A172 (cell line): ENCODE measurements at places on chromosomes 4 and X. TPM values are rescaled to one million over a fixed set of nuclear protein-coding genes. Genes with fewer than 3 reads are reported as not detected.

The DMRTC1 gene
- not detected in 2 replicates for total RNA-seq

The RASL11B gene
- not detected in 2 replicates for total RNA-seq

The CT45A2 gene
- total RNA-seq = not detected in 2 replicates

The NLRP2B gene
- total RNA-seq = not detected in 2 replicates

The DIPK2B gene
- total RNA-seq = not detected in 2 replicates

The TMEM47 gene
- 0.12 and 0.76 TPM in 2 replicates for total RNA-seq

The CHRDL1 gene
- total RNA-seq = not detected in 2 replicates

The EFHC2 gene
- total RNA-seq = 0.55 and 0.91 TPM in 2 replicates

The ATOH1 gene
- total RNA-seq = not detected in 2 replicates

The TKTL2 gene
- 0.21 TPM in 1 of 2 replicates, not detected in the other for total RNA-seq

The SRPX gene
- 63.8 and 71.2 TPM in 2 replicates for total RNA-seq

The ETDB gene
- total RNA-seq = not detected in 2 replicates

The TLR10 gene
- total RNA-seq = not detected in 2 replicates

The FAM47A gene
- not detected in 2 replicates for total RNA-seq

The TSPAN7 gene
- 1.1 TPM in 1 of 2 replicates, not detected in the other for total RNA-seq

The TMEM271 gene
- total RNA-seq = not detected in 2 replicates

The GIMD1 gene
- total RNA-seq = not detected in 2 replicates

The KLF3 gene
- 6.4 and 8.9 TPM in 2 replicates for total RNA-seq

The SPARCL1 gene
- total RNA-seq = not detected in 2 replicates

The C1QTNF7 gene
- not detected in 2 replicates for total RNA-seq

The SERPINA7 gene
- not detected in 2 replicates for total RNA-seq

The ZFP92 gene
- 1.9 and 2.0 TPM in 2 replicates for total RNA-seq

The APELA gene
- total RNA-seq = not detected in 2 replicates

The SASH3 gene
- total RNA-seq = not detected in 2 replicates

The TREX2 gene
- total RNA-seq = 0.62 and 9.5 TPM in 2 replicates

The ASB9 gene
- 25.4 and 33.8 TPM in 2 replicates for total RNA-seq

The MAGEA10 gene
- 0.57 and 0.86 TPM in 2 replicates for total RNA-seq

The KIAA1210 gene
- total RNA-seq = 0.10 TPM in 1 of 2 replicates, not detected in the other

The DOCK11 gene
- total RNA-seq = 26.5 and 32.7 TPM in 2 replicates

The SNX25 gene
- total RNA-seq = 43.6 and 63.1 TPM in 2 replicates

The CD38 gene
- not detected in 2 replicates for total RNA-seq

The ZBED1 gene
- 29.3 and 31.6 TPM in 2 replicates for total RNA-seq

The ARL9 gene
- not detected in 2 replicates for total RNA-seq

The MBNL3 gene
- 0.17 and 0.24 TPM in 2 replicates for total RNA-seq

The TCEAL6 gene
- total RNA-seq = not detected in 2 replicates

The SLC25A4 gene
- total RNA-seq = 49.9 and 61.0 TPM in 2 replicates

The AMBN gene
- 0.17 TPM in 1 of 2 replicates, not detected in the other for total RNA-seq

The CLDN34 gene
- not detected in 2 replicates for total RNA-seq

The HSFX2 gene
- not detected in 2 replicates for total RNA-seq

The TAF7L gene
- total RNA-seq = not detected in 2 replicates

The MAB21L2 gene
- not detected in 2 replicates for total RNA-seq

The NAT8L gene
- 4.8 and 5.5 TPM in 2 replicates for total RNA-seq

The TEX11 gene
- 0.22 TPM in 1 of 2 replicates, not detected in the other for total RNA-seq

The MANBA gene
- 29.9 and 32.8 TPM in 2 replicates for total RNA-seq

The SHROOM2 gene
- total RNA-seq = 1.4 and 2.8 TPM in 2 replicates

The MTCP1 gene
- total RNA-seq = 3.8 and 9.3 TPM in 2 replicates

The CTPS2 gene
- total RNA-seq = 30.0 and 32.9 TPM in 2 replicates

The P2RY10 gene
- total RNA-seq = not detected in 2 replicates
